ENCODE measurements at places on chromosomes 5 and 9.

DNA sequence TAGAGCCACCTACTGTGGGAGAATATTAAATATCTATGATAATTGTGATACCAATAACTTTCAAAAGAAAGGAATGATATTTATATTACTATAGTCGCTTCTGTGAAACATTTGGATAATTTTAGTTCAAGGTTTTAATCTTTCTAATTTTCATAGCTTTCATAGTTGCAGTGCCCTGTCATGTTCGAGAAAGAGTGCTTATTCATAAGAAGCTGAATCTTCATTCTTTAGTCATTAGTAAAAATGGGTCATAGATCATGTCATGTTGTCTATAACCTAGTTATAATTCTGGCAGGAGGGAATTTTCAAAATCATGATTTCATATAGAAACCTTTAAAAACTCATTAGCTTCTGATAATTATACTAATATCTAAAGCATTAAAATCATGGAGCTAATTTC, 685.6 kb downstream of the CETN3 start:
- DNase-seq: no peak

DNA sequence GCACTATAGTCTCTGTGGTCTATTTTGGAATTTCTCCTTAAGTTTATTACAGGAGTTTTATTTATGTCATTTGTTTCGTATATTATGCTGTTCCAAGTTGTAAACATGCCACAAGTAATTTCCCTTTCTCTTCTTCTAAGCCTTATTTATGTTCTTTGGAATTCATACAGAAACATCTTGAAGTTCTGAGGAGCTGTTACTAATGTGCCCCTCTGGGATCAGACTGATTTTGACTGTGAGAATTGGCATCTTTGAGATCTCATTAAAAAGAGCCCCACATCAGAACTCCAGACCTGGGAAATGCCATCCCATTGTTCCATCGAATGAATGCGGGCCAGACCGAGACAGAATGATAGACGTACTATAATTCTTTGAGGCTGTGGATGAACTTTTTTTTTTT, 138.8 kb upstream of the CD180 start:
- no peak for DNase-seq

GRCh38 chr9:93100276-93100636, 4.2 kb downstream of the CARD19 start:
- DNase-seq: no peak

DNA sequence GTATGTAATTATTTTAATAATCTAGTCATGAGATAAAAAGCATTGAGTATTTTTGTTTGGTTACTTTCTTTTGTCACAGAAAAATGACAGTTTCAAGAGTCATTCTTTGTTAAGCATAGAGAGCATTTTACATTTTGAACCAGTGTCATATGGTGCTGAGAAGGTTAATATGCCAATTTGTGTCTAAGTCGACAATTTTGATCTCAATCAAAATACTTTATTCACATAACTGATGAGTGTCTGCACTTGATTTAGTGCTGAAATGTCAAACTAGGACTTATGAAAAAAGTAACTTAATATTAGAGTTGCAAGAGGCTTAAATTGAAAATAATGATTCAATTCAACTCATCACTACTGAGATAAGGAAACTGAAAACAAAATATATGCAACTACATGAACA, 1804.6 kb upstream of the ACO1 start:
- no peak for DNase-seq

- DNase-seq: no peak
These were observed 339.0 kb upstream of the POU5F2 start for GRCh38 chr5:94080390-94080789.

DNA sequence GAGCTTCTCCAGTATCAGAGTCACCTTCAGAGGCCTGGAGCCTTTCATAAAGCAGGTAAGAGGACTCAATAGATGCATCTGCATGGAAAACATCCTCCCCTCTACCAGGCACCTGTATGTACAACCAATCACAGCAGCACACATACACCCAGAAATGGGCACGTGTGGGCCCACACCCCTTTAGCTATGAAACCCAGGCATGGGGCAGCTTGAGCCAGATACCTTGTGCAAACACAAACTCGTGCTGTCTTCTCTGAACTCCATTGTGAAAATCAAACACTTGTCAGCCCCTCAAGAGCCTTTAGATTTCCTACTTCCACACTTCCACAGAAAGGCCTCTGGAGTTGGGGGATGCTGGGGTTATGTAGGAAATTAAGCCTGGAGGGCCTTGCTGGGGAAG, 1.1 kb upstream of the CSF2 start:
- DNase-seq: no peak

DNA sequence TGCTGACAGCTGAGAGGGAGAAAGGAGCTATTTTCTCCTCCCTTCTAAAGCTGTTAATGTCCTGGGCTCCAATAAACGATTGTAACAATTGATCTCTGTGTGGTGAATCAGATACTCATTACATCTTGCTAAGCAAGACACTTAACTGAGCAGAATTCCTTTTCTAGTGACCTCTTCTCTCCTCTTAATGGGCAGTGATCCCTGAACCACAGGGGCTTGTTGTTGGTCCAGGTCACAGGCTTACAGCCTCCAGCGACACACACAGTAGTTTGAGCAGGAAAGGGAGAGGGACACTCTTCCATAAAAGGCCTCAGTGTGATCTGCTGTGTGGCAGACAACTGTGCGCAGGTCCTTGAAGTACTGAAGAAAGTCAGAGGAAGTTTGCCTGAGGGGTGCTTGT, 58.5 kb upstream of the MYO10 start:
- no peak for DNase-seq

GRCh38 chr9:116471093-116471906, 215.8 kb upstream of the TRIM32 start:
- no peak for DNase-seq

- no peak for DNase-seq
These were observed 55.6 kb downstream of the DUSP1 start for GRCh38 chr5:172715421-172715780.

GRCh38 chr5:133907075-133907474, 61.4 kb downstream of the C5orf15 start:
- DNase-seq: no peak

DNA sequence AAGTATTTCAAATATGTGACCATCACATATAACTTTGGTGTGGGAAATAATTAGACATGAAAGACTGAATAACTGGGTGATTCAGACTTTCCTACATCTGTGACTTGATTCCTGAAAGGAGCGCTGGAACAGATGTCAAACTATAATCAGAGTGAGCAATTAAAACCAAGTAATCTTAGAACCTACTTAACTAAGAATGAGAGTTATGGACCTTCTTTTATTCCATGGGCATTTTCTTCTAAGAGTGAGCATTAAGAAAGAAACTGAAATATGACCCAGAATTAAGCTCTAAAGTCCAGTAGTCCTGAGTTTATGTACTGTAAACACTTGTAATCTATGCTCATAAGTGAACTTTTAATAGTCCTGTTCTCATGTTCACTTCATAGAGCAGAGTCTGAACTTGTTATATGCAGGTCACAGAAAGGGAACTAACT, 68.4 kb downstream of the PAM start:
- DNase-seq: no peak

DNA sequence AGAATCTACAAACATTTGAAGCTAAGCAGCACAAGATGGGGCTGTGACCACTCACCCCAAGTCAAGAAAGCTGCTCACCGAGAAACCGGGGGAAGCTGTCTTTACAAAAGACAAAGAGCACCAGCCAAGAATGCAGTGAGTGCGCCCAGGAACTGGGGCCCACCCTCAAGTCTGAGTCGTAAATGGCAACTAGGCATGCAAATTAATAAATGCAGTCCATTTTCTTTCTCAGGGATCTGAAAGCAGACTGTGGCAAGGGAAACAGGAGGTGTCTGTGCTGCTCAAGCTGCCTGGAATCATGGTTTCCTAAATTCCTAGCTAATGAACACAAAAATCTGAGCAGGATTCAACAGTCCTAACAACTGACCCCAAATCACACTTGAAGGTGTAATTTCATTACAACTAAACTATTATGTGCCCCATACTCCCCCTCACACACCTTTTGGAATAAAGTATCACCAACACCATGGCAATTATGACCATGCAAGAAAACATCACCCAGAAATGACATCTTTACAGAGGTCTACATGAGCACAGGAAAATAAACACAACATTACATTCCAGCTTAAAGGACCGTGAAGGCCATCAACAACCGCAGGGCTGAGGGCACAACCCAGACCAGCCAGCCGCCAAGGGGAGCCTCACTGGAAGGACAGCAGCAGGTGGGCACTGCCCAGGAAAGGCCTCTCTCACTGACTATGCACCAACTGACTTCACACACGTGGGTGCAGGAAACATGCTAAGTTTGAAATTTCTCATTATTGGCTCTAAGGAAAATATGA, 17.6 kb downstream of the NSUN2 start:
- no peak for DNase-seq

GRCh38 chr5:33023649-33024048, 312.5 kb downstream of the NPR3 start:
- no peak for DNase-seq

DNA sequence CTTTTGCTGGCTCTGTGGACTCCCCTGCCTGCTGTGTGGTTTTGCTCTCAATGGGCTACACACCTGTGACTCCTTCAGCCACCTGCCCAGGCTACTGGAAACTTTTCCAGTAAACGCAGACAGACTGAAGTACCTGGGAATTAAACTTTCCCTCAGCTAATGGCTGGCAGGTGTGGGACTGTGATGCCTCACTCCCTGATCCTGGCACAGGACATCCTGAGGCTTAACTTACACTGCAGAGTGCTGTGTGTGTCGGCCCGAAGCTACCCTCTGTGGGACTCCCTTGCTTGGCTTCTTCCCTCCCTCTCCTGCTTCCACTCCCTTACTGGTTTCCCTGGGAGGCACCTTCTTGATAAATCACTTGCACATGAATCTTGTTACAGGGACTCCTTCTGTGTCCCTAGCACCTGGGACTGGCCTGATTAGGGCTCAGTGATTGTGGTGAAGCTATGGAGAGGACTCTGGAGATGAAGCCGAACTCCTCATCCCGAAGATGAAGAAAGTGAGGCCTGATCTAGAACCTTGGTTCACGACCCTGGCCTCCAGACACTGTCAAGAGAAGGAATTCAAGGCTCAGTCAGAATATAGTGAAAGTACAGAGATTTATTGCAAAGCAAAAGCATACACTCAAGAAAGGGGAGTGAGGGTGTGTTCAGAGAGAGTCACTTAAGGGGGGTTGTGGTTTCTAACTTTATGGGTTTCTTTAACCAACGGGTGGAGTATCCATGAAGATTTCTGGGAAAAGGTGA, 113.4 kb upstream of the ALDH1B1 start:
- no peak for DNase-seq

- no peak for DNase-seq
These were observed 193.5 kb upstream of the ANKH start for GRCh38 chr5:15065091-15065490.

DNA sequence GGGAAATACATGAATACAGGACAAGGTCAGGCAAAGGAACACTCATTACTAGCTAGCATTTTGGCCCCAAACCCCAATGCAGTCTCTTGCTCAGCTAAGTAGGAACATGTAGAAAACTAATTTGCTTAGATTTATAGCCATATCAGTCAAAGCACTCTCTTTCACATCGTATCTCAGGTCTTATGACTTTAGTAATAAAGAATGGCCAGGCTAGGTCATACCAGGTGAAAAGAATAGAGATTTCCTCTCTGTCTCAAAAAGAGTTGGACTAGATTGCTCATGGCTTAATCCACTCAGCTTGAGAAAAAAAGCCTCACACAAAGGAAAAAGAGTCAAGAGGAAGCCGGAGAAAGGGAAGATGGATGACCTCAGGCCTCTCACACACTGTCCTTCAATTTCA, 772.7 kb upstream of the SEMA6A start:
- no peak for DNase-seq

DNA sequence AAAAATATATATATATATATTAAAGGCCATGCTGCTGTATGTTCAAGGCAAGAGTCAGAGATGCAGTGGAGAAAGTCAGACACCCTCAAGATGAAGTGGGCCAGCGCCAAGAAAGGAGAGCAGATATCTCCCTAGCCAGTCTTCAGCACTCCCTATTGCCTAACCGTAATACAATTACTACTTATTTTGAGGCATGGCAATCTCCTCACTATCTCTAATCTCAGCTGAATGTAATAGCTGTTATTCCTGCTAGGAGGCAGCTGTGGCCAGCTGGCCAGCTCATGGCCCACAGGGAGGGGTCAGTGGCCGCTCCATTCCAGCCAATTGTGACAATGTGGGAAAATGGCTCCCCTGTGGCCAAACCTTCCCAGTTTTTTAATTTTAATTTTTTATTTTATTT, 87.5 kb upstream of the FBXW11 start:
- no peak for DNase-seq

- no peak for DNase-seq
These were observed 84.9 kb downstream of the VAV2 start for GRCh38 chr9:133906932-133907910.

DNA sequence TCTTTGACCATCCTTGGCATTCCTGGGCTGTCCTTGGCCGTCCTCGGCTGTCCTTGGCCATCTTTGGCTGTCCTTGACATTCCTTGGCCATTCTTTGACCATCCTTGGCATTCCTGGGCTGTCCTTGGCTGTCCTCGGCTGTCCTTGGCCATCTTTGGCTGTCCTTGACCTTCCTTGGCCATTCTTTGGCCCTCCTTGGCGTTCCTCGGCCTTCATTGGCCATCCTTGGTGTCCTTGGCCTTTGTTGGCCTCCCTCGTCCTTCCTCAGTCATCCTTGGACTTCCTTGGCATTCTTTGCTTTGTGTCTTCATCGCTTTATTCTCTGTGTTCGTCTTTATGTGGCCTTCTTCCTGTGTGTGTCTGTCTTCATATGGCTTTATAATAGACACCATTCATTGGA, 20.7 kb downstream of the NDUFS6 start:
- DNase-seq: no peak

- DNase-seq: no peak
These were observed 45.2 kb downstream of the DUSP1 start for GRCh38 chr5:172725785-172726184.

DNA sequence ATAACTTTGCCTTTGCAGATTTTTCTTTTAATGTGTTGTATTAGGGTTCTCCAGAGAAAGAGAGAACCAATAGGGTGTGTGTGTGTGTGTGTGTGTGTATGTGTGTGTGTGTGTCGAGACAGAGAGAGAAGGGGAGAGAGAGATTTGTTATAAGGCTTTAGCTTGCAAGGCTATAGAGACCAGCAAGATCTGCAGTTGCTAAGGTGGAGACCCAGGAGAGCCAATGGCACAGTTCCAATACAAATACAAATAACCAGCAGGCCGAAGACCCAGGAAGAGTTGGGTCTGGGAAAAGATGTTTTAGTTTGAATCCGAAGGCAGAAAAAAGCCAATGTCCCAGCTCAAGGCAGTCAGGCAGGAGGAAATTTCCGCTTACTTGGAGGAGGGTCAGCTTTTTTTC, 23.0 kb downstream of the TMOD1 start:
- DNase-seq: no peak

DNA sequence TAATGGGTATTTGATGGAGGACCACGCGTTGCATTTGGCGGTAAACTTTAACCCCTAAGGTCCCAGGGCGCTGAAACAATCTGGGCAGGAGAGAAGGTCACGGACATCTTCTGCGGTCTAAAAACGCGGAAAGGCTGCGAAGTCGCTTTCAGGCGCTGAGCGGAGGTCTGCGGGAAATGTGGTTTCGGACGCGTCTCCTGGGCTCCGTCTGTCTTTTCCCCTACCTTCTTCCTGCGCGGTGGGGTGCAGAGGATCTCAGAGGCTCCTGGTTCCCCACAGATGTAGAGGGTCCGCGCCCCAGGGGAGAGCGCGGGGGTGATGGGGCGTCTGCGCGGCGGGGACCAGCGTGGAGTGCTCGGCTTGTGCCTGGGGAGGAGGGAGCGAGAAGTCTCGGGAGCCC, 58.4 kb downstream of the ZNF510 start:
- no peak for DNase-seq

GRCh38 chr5:106523852-106524251, 1146.9 kb downstream of the EFNA5 start:
- no peak for DNase-seq
